ENCODE measurements at places on chromosomes 7 and 10.

- DNase-seq, result no peak
These were observed 21.5 kb downstream of the SPAG6 start for GRCh38 chr10:22366771-22367170.

GRCh38 chr7:93364806-93365205 lies 132.6 kb downstream of the VPS50 start:
- DNase-seq, result no peak

DNA sequence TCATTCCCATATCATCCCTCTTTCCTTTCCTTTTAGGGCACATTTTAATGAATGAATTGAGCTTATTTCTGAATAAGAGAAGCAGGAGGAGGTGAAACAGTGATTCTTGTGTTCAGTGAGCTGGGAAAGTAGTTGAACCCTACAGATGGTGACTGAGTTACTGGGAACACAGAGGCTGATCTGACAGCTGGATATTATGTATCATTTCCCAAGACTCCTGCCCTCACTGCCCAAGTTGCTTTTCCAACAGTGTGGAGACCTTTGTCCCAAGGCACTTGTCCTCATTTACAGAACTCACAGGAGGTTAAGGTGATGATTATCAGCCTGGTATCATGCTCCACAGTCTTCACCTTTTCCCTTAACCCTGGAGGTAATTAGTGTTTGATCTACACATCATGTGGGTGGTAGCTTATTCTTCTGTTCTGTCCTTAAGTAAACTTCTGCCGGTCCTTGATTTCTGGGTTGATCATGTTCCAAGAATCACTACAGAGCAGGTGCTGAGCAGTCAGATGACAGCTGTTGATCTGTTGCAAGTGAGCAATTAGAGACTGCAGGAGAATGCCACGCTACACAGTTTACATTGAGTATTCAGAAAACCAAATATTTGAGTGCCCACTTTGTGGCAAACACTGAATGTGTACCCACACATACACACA lies 2.6 kb downstream of the PRLHR start:
- DNase-seq, result no peak

- no peak for DNase-seq
These were observed 6.5 kb downstream of the STAMBPL1 start for GRCh38 chr10:88886557-88886956.

DNA sequence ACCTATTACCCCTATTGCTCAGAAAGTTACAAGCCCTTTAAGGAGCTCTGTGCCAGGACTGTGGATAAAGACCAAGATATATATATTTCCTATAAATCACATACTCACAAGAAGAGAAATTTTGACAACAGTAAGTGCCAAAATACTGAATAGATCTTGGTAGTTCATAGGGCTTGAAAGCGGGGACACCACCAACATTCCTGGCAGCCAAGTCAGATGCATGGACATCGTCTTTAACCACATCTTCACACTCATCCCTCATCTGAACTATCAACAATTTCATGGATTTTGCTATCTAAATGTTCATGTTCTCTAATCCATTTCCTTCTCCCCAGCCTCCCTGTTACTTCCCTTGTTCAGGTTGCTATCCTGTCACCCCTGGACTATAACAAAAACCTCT lies 67.5 kb upstream of the LRRC17 start:
- no peak for DNase-seq

DNA sequence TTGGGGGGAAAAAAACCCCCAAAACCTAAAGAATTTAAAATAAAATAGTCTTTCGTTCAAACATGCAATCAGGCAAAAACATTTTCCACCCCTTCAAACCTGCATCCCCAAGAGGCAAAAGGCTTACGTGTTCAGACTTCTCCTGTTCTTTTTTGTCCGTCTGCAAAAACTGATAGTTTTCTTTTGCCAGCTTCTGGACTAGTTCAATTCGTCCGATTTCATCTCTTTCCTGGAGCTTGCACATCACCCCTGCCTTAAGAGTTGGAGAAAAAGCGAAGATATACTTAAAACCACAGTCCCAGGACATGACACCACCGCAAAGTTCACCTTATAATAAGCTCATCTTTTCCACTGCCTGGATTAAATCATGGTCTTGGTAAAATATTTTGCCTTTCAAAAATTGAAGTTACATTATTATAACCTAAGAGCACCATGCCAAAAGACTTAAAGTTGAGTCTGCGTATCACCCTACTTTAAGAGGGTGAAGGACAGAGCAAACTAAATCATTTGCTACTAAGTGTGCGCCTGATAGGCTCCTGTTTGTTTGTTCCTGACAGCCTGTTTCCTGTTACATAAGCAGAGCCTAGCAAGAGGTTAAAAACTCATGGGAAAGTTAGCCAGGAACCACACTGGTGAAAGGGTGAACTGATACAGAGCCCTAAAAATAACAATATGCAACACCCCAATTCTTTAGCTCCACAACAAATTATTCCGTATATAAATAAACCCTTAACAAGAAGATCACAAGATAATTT lies 137.0 kb downstream of the RAPGEF5 start:
- DNase-seq, result no peak

GRCh38 chr7:120985839-120986238 lies 2.7 kb upstream of the CPED1 start:
- no peak for DNase-seq

GRCh38 chr7:121730869-121731268 lies 142.1 kb upstream of the PTPRZ1 start:
- no peak for DNase-seq

DNA sequence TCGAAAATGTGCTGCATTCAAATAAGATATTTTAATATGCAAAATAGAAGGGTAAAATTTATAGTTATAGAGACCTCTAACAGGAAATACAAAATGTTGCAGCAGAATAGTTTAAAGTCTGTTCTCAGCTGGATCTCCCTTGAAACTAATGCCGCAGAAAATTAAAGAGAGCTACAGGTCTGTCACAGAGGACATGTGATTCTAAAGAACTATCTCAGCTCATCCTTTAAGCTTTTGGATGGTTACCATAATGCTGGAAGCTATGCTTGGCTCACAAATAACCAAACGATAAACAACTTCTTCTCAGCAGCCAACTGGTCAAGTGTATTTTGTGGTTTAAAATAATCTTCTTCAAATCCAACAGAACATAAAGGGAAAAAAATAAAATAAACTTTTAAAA lies 353.0 kb downstream of the PARD3 start:
- no peak for DNase-seq

- no peak for DNase-seq
These were observed 86.1 kb upstream of the DNAJB6 start for GRCh38 chr7:157250605-157251228.

GRCh38 chr10:50501478-50501877 lies 122.3 kb downstream of the SGMS1 start:
- DNase-seq, result no peak

DNA sequence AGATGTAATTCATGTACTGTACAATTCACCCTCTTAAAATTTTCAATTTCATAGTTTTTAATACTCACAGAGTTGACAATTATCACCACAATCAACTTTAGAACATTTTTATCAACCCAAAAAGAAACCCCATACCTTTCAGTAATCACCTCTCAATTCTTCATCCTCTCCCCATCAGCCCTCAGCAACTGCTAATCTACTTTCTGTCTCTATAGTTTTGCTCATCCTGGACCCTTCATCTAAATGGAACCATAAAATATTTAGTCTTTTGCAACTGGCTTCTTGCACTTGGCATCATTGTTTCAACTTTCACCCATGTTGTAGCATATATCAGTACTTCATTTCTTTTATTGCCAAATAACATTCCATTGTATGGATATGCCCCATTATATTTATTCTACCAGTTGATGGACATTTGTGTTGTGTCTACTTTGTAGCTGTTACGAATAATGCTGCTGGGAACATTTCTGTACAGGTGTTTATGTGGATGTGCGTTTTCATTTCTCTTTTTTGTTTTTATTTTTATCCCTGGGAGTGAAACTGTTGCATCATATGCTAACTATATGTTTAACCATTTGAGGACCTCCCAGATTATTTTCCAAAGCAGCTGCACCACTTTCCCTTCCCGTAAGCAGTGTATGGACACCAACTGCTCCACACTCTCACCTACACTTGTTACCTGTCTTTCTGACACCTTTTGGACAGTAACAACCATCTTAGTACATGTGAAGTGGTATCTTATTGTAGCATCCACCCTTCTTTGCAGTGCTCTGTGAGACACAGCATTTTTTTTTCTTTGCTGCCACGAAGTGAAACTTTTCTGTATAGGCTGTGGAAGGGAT lies 65.4 kb upstream of the APBB1IP start:
- no peak for DNase-seq

DNA sequence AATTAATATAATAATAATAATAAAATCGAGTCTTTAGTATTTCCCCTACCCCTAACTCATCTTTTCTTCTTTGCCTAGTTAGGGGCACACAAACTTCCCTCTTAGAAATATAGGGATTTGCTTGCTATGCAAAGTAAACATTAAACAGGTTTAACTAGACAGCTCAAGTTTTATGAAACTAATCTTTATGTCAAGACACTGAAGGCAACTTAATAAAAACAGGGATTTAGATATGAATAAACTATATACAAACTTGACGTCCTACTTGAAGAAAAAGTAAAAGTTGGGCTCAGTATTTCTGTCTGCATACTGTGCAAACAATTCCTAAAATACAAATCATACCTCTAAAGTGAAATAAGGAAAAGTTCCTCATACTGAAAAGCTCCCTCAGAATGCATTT lies 52.1 kb upstream of the CAV2 start:
- no peak for DNase-seq

DNA sequence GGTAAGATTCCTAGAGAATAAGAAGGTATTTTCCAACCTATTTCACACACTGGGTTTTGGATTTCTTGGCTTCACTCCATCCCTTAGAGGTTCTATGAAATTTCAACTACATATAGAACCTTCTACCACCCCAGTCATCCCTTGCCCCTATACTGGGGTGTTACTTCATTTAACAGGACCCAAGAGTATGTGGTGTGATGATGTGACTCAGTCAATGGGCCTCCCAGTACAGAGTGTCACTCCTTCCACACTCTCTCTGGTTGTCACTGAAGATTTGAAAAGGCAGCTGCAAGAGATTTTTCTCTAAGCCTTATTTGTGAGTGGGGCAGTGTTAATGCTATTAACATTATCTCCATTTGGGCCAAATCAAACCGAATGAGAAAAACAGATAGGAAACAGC lies 33.5 kb downstream of the FGFBP3 start:
- no peak for DNase-seq

GRCh38 chr10:103227416-103227815 lies 18.3 kb upstream of the RPEL1 start:
- DNase-seq, result no peak

DNA sequence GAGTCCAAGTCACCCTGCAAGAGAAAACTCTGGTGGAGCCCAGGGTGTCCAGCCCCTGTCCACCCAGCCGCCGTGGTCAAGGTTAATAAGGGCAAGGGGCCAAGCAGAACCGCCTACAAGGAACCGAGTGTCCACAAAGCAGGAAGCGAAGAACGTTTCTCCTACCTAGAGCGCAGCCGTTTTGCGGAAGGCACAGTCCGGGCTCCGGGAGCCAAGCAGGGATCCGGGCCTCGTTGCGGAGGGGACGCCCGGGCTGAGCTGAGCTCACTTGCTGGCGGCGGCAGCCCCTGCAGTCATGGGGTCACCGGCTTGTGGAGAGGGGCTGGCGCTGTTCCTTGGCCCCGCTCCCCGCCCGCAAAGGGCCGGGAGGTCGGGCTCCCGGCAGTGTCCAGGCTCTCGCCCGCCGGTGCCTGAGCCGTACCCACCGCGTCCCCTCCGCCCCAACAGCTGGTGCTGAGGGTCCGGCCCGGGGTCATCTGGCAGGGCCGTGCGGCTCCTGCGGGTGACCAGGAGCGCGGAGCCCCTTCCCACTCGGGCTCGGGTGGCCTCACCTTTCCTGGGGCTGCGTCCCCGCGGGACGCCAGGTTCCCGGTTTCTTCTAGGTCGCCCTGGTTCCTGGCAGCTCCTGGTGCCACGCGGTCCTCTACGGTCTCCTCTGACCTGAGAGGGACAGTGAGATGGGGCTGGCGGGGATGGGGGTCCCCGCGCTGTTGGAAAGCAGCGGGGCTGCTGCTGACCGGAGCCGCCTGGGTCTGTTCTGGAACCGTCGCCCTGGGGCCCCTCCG lies 14.0 kb upstream of the ZNF273 start:
- no peak for DNase-seq

- no peak for DNase-seq
These were observed 188.4 kb upstream of the AGK start for GRCh38 chr7:141362580-141363435.

DNA sequence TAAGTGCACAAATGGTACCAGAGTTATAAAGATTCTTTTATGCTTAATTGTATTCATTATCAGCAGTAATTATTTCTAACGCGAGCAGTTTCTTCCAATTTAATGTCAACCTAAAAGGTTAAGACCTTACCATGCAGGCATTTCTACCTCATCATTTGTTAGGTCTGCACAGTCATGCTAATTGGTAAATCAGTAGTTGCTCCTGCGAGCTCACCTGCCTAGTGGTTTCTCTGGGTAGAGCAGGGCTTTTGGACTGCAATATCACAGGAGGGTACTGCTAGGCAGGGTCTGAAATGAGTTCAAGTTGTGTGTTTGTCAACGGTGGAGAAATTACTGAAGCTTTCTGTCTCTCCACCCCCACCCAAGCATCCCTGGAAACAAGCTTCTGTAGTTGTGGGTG lies 558.5 kb upstream of the MGMT start:
- no peak for DNase-seq

- DNase-seq, result peak; percentile 64
These were observed 15.2 kb upstream of the FRMPD2 start for GRCh38 chr10:48289501-48290238.

- no peak for DNase-seq
These were observed 70.0 kb downstream of the NEURL1 start for GRCh38 chr10:103563231-103564115.

GRCh38 chr10:11163780-11164550 lies 146.3 kb downstream of the CELF2 start:
- peak; percentile 44 for DNase-seq

- peak; percentile 80 for DNase-seq
These were observed 4.6 kb downstream of the ARPC1B start for GRCh38 chr7:99379043-99379577.

DNA sequence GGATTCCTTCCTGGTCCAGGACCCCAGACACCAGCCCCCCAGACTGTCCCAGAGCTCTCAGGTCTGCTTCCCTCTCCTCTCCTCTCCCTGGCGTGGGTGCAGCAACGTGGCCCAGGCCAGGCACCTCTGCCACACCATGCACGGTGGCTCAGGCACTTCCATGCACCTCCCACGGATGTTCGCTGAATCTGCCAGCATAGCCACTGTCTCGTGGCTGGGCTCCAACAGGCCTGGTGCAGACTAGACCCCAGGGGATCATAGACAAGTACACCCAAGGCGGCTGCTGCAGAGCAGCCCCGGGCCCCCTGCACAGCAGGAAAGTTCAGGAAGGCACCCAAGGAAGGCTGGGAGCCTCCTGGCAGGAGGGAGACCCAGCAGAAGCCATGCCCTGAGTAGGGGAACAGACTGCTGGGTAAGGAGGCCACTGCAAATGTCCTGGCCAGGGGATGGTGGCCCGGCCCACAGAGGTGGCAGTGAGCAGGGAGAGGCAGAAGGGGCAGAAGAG lies 4.4 kb downstream of the RASGEF1A start:
- peak; percentile 36 for DNase-seq

Measured in Right ventricle myocardium superior (tissue), 1 donor.